ENCODE measurements at places on chromosomes 2 and 18. TPM values are rescaled to one million over a fixed set of nuclear protein-coding genes. Genes with fewer than 3 reads are reported as not detected.

DNA sequence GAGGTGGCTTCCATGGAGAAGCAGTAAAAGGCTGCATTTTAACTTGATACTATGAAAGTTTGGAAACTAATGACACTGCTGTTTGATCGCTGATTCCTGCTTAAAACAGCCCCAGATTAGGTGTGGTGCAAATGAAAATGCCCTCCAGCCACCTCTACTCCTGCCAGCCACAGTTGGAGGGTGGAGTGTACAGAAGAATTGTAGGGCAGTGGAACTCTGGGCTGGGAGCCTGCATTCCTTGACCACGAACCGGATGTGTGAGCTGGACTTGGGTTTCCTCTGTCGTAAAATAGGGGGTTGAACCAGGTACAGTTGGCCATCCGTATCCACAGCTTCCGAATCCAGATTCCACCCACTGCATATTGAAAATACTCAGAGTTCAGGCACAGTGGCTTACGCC lies 84.6 kb upstream of the RFX8 start:
- H3K4me3 ChIP-seq, result no peak overlapping the region
- H3K36me3 ChIP-seq, result peaks cover 32% of the 10 kb centered on the region
- DNase-seq, result no peak
- no peak overlapping the region for H3K27ac ChIP-seq

- no peak for DNase-seq
- no peaks in the 10 kb centered on the region for H3K36me3 ChIP-seq
- H3K4me1 ChIP-seq, result no peaks in the 10 kb centered on the region
- H3K27ac ChIP-seq, result no peak overlapping the region
- peaks cover 35% of the 10 kb centered on the region for H3K27me3 ChIP-seq
Observed at GRCh38 chr2:69077252-69077950, 64.4 kb downstream of the ANTXR1 start.

Gene IL1R1
- total RNA-seq, result not detected

DNA sequence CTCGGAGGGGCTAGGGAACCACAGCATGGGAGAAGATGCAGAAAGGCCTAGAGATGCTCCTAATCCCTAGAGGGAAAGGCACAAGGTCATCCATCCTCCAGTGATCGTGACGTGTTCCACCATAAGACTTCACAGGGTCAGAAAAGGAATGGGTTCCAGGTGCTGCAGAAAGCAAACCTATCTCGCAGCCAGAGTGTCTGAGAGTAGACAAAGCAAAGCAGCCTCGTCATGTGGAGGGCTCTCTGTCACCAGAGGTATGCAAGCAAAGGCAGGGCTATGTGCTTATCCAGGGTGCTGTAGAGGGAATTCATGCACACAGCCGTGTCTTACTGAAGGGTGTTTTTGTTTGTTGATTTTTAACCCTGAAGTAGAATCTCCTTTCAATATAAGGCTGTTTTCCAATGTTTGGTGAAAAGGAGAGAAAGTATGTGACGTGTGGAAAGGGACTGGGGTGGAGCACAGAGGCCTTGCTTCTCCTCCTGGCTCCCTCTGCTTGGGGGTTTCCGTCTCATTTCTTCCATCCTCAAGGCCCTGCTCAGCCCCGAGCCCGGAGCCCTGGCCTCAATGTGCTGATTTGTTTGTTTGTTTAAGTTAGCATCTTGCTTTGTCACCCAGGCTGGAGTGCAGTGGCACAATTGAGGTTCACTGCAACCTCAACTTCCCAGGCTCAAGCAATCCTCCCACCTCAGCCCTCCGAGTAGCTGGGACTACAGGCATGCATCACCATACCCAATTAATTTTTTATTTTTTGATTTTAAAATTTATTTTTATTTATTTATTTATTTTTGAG lies 3.0 kb downstream of the GPR55 start:
- H3K27ac ChIP-seq, result peak overlapping the region; percentile 35
- H3K4me3 ChIP-seq, result peak overlapping the region; percentile 25
- H3K36me3 ChIP-seq, result peaks cover 2% of the 10 kb centered on the region
- no peaks in the 10 kb centered on the region for H3K27me3 ChIP-seq
- H3K4me1 ChIP-seq, result peaks cover 60% of the 10 kb centered on the region

DNA sequence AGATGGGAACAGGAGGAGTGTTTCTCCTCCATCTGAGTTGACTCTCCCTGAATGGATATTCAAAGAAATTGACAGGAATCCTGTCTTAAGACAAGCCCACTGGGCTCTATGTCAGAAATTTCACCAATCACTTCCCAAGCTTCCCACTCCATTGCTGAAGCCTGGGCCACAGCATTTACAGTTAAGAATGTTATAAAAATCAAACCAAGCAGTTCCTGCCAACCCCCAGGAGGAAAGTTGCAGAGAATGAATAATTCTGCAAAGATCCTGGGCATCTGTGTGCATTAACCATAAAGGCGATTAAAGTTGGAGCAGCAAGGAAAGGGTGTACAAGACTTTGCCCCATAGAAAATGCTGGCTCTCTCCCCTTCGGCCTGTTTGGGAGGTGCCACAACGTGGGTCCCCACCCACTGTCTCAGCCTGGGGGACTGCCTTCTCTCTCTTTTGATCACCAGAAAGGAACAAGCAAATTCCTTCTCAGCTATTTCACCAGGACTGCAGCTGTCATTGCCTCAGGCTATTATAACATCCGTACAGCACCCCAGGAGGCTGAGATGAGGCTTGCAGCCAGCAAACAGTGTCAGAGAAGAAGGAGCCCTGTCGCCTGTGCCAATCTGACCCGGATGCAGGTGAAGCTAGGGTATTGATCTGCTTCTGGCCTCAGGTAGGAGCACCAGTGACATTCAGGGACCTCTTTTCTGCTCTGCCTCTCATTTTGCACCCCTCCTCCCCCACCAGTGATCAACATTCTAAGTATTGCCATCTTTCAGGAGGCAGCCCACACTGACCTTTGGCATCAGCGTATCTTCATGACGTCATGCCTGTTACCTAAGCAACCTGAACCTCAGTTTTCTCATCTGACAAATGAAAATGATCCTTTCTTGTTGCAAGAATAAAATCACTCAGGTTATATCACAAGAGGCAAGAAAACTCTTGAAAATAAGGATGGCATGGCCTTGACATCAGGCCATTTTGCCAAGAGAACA lies 219.0 kb downstream of the SH3BP4 start:
- no peak for DNase-seq
- no peak overlapping the region for H3K27ac ChIP-seq
- no peaks in the 10 kb centered on the region for H3K4me1 ChIP-seq
- H3K27me3 ChIP-seq, result no peaks in the 10 kb centered on the region
- H3K4me3 ChIP-seq, result no peak overlapping the region
- no peaks in the 10 kb centered on the region for H3K36me3 ChIP-seq

DNA sequence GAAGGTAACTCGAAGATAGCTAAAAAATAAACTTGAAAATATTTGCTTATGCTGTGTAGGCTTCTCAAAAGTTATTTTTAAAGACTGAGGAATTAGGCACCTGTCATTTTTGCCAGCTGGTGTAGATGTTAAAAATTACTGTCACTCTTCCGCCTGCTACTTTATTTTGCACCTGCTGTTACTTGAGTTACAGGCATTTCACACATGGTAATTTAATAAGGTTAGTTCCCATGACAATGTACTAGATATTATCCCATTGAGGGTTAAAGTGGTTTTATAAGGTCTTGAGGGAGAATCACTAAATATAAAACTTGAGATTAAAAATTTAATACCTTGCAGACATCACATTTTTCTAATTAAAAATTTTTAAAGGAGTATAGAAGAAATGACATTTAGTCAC lies 26.6 kb downstream of the MYL1 start:
- DNase-seq, result no peak
- no peak overlapping the region for H3K27ac ChIP-seq
- peaks cover 5% of the 10 kb centered on the region for H3K27me3 ChIP-seq

Gene ACMSD
- not detected for total RNA-seq

- H3K27ac ChIP-seq, result no peak overlapping the region
- DNase-seq, result no peak
- no peaks in the 10 kb centered on the region for H3K36me3 ChIP-seq
- no peaks in the 10 kb centered on the region for H3K4me1 ChIP-seq
Observed at GRCh38 chr2:223450246-223450645, 151.9 kb downstream of the SCG2 start.

DNA sequence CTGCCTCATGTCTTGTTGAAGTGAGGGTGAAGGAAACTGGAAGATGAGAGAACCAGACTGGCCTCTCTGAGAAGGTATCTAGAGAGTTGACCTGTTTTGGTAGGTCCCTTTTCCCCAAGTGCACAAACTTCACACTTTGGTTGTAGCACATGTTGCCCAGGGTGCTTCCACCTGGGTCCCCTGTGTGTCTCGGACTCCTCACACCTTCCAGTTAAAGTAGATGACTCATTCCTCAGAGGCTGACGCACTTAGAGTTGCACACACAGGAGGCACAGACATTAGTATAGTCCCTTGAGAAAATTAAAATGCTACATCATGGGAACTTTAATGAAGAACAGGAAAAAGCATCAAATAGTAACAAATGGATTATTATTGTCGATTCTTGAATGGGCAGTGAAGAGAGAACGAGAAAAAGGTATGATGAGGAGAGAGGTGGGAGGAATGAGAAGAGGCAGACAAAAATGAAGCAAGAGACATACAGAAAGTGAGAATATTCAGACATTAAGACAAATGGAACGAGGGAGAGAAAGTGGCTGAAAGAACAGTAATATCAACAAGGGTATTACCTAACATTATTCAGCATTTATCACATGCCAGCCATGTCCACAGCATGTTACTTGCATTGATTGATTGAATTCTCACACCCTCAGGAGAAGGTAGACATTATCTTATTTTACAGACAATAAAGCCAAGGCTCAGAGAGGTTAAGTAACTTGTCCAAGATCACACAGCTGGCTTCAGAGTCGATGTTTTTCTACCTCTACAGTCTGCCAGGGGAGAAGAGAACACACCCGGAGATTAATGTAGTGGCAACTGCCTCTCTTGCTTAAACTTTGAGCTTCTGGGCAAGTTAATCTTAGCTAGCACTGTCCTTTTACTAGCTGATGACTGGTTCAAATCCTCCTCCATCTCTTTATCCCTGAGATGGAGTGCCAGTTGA lies 68.6 kb downstream of the FHOD3 start:
- DNase-seq, result no peak
- H3K4me1 ChIP-seq, result no peaks in the 10 kb centered on the region
- H3K27ac ChIP-seq, result no peak overlapping the region
- peaks cover 22% of the 10 kb centered on the region for H3K27me3 ChIP-seq
- H3K4me3 ChIP-seq, result no peak overlapping the region

DNA sequence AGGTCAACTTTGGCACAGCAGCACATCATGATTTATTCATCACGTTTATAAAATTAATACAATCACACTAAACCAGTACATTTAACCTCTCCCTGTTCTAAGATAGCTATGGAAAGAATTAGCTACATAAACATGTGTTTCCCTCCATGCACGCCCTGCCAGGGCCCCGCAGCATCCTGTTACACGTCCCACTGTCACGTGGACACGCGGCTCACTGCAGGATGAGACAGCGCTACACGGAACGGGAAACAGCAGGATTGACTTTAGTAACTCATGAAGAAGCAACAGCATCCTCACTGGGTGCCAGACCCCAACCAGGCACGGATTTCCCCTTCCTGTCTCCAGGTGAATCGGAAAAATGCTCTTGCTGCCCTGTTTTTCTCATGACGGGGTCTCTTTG lies 30.9 kb upstream of the SALL3 start:
- no peaks in the 10 kb centered on the region for H3K36me3 ChIP-seq
- H3K4me3 ChIP-seq, result no peak overlapping the region
- DNase-seq, result no peak
- no peak overlapping the region for H3K27ac ChIP-seq

GRCh38 chr18:28961669-28962228 lies 784.8 kb upstream of the CDH2 start:
- no peaks in the 10 kb centered on the region for H3K36me3 ChIP-seq
- DNase-seq, result no peak
- no peak overlapping the region for H3K27ac ChIP-seq
- H3K4me1 ChIP-seq, result no peaks in the 10 kb centered on the region
- H3K27me3 ChIP-seq, result no peaks in the 10 kb centered on the region
- H3K4me3 ChIP-seq, result no peak overlapping the region

- DNase-seq, result no peak
- H3K27ac ChIP-seq, result no peak overlapping the region
- H3K36me3 ChIP-seq, result no peaks in the 10 kb centered on the region
- no peak overlapping the region for H3K4me3 ChIP-seq
- H3K27me3 ChIP-seq, result peaks cover 5% of the 10 kb centered on the region
Observed at GRCh38 chr2:240196716-240197461, 56.4 kb upstream of the OTOS start.

Gene GRHL1
- total RNA-seq, result 0.43 TPM

DNA sequence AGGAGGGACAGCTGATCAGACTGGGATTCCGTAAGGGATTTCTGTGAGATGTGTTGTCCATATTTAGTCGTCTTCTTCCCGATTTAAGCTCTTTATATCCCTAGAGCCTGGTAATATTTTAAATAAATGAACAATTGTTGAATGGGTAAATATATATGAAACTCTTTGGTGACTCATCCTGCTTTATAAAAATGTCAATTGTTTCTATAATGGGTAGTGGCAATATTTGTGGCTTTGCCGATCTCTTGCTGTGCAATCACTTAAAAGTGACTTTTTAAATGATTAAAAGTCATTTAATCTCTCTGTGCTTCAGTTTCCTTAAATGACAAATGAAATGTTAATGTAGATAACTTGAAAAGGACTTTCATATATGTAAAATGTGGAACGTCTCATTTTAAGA lies 339.2 kb downstream of the RNF144A start:
- no peak overlapping the region for H3K27ac ChIP-seq
- no peaks in the 10 kb centered on the region for H3K27me3 ChIP-seq
- no peak overlapping the region for H3K4me3 ChIP-seq
- DNase-seq, result no peak
- peaks cover 2% of the 10 kb centered on the region for H3K36me3 ChIP-seq

DNA sequence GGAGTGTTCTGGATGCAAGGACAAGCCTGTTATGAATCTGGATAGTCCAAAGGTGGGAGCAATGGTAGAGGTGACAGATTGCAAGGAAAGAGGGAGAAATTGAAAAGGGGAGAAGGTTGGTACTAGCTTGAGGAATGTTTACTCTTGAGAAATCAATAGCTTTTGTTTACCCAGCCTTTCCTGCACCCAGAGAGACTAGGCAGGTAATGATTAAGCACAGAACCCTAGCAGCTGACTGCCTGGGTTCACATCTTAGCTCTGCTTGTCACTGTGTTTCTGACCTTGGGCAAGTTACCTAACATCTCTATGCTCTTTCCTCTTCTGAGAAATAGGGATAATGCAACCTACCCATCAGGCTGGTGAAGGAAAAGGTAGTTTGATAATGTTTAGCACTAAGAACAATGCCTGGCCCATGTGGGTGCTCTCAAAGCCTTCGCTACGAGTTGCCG lies 178.6 kb downstream of the MGAT5 start:
- no peak overlapping the region for H3K27ac ChIP-seq
- DNase-seq, result no peak
- no peaks in the 10 kb centered on the region for H3K27me3 ChIP-seq

Measured in activated naive CD8-positive, alpha-beta T cell treated with anti-CD3 and anti-CD28 coated beads, Interleukin-2, amount 10 ng/mL, durations not matched to agents 7 days and 5 days (primary cell).